ENCODE measurements at places on chromosomes 4 and X.

DNA sequence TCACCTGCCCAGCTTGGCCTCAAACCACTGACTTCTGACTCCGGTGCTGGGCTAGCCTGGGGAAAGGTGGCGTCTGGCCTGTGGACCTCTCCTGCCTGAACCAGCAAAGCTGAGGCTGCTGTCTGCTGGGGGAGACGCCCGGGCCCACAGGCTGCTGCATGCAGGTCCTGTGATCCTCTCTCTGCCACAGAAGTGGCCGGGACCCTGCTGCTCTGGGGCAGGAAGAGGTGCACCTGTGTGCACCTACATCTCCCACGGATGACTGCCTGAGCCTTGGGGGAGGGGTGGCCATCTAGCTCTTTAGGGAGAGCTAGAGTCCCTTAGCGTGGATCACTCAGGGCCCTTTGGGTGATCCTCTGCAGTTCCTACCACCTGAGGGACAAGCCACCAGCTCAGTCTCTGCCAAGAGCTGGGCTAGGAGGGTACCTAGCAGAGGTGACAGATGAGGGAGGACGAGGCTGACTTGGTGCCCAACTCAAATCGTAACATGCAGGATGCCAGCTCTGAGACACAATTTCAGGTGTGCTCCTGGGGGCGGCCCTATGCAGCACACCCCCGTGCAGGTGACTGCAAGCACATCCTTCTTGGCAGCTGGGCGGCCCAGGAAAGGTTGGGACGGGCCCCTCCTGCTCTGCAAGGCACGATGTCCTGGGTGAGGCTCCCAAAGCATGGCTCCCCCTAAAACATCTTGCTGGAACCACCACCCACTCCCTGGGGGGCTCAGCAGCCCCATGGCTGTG lies 22.5 kb downstream of the LETM1 start:
- no peak for DNase-seq

DNA sequence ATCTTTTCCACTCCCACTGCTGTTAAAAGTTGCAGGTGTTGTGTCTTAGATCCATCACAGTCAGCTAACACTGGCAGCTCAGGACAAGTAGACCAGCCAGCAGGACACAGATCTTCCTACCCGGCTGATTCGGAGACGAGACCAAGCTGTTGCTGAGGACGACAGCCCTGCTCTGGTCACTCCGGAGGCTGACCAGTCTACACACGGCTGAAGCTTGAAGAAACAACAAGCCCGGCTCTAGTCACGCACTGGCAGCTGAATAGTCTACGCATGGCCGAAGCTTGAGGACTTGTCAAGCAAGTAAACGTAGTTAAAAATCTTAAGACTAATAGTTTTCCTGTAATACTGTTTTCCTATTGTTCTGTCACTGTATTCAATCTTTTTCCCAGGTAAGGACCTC lies 1.8 kb downstream of the ACOX3 start:
- DNase-seq, result no peak

GRCh38 chr4:66681962-66682361 lies 863.3 kb downstream of the CENPC start:
- DNase-seq, result no peak

DNA sequence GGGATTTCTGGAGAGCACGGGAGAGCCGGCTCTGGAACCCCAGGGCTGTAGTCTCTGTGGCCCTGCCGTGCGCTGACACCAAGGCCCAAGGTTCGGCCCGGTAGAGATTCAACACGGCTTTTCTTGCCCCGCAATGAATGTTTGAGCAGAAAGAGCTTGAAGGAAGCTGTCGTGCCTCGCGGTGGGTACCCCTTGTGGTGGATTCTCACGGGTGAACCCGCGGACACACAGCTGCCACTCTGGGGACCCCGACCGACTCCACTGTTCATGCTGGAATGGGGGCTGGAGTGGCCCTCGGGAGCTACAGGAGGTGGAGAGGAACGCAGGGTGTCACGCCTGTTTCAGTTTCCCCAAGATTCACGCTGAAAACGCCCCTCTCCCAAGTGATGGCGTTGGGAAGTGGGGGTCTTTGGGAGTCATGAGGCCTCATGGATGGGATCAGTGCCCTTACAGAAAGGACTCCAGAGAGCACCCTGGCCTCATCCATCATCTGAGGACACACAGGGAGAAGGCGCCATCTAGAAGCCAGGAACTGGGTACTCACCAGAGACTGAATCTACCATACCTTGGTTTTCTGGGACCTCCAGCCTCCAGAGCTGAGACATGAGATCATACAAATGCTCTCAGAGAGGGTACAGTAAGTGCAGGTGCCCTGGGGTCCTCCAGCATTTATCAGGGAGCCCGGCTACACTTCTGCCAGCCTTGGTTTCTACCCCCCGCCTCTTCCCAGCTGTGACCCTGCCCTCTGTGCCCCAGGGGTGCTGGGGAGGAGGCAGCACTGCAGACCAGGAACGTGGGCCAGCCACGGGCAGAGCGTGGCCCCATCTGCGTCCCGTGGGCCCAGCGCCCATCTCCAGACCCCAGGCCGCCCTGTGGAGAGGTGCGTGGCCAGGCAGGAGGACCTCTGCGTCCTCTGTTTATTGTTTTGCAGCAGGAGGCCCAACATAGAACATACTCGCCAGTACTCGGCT lies 6.4 kb downstream of the SLC25A6 start:
- DNase-seq, result no peak

GRCh38 chr4:64230709-64231310 lies 178.4 kb downstream of the TECRL start:
- DNase-seq, result no peak

GRCh38 chrX:126580877-126581276 lies 28.3 kb upstream of the DCAF12L1 start:
- no peak for DNase-seq

- DNase-seq, result no peak
Observed at GRCh38 chr4:150012851-150013360, 65.3 kb upstream of the DCLK2 start.

DNA sequence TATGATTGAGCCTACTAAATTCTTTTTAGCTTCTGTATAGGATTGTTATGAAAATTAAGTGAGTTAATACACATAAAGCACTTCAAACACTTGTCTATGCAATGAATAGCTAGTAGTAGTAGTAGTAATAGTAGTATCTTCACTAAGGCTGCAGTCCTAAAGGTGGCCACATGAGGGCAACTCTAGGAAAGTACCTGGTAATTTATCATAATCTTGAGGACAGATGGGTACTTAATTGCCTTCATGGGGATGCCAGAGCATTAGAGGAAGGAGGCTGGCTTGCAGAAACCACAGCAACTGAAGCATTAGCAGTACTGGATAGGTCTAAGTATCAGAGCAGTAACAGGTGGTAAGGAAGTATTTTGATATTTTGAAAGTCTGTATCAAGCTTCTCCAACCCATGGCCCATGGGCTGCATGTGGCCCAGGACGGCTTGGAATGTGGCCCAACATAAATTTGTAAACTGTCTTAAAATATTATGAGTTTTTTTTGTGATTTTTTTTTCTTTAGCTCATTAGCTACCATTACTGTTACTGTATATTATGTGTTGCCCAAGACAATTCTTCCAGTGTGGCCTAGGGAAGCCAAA lies 17.3 kb downstream of the NIPAL1 start:
- DNase-seq, result peak; percentile 31

GRCh38 chrX:105488716-105489115 lies 268.2 kb upstream of the TEX13A start:
- no peak for DNase-seq

DNA sequence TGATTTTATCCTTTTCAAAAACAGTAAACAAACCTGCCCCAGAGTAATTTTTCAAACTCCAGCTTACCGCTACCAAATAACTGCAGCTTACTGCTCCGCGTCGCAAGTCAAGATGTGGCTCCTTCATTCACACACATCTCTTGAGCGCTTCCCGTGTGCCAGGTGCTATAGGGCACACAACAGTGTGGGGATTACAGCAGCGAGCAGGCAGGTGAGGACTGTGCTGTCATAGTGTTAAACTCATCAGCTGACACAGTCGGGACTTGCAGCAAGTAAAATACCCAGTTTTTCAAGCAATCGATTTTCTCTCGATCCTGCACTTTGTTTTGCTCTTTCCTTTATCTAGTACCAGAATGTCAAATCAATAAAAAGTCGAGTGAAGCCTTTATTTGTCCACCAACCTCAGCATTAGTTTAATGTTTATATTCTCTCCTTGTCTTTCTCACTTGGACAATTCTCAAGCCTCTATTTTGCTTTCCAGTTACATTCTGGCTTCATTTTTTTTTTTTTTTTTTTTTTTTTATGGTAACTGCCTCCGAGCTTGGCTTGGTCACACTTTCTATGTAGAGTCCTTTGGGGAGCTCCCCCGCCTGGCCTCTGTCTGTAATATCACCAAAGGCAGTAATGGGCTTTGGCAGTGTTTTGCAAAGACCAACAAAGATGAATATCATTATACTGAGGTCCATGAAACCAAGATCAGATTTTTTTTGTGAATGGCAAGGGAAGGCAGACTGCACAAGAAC lies 8.3 kb upstream of the ASB5 start:
- DNase-seq, result peak; percentile 3

DNA sequence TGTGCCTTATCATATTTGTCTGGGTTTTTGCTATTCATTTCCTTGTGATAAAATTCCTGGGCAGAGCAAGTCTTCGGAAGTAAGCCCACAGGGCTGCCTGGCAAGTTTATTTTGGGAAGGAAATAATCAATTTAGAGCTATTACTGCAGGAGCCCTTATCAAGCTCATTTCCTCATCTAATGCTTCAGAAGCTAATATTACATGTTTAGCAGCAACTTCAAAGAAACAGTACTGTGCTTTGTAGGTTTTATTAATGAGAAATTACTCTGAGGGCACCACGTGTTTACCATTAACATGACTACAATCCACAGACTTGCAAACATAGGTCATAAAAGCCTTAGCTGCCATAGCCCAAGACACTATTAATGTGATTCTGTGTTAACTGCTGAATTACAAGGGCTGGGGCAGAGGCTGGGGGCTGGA lies 540.0 kb downstream of the SPRY1 start:
- DNase-seq, result no peak

DNA sequence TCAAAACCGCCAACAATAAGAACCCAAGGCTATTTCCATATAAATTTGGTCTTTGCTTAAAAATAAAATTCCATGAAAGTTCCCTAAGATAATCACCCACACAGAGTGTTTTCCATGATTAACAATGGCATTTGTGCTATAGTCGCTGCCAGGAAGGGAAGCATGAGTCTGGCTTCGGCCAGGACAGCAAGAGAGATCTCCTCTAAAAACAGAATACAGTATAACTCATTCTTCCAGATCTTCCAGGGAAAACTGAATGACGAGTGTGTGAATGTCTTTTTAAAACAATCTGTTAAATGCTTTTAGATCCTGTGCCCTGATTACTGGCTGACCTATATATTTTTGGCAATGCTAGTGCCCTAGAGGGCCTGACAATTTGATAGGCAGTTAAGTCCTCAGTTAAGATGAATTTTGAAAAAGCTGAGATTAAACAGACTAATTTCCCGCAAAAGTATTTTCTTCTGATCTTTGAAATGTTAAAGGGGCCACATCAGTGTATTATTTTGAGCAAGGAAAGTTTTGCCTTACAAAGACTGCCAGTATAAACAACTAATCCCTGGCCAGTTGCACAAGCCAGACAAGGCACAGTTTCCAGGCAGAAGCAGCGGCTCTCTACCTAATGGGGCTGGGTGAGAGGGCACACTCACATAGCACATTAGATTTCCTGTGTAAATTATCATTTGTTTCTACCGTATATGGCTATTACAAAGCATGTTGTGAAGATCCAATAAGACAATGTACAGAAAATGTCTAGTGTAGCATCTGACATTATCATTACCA lies 127.3 kb downstream of the DCHS2 start:
- no peak for DNase-seq

- no peak for DNase-seq
Observed at GRCh38 chr4:183626168-183626567, 32.8 kb downstream of the RWDD4 start.

GRCh38 chr4:155569960-155570515 lies 96.6 kb upstream of the GUCY1A1 start:
- DNase-seq, result no peak

DNA sequence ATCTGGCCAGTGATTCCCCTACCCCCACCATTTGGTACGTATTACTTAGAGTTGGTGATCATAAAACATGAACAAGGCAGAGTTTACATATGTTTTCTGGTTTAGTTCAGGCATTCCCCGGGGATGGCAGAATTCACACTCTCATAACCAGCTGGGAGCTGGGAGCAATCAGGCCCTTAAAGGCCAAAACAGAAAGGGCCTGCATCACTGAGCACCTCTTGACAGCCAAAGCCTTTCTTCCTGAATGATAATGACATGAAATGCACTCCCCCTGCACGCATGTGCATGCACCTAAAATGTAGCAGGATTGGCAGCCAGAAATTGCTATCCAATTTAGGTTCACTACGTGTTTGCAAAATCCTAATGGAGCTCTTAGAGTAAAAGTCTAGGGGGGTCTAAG lies 235.4 kb downstream of the GPC3 start:
- DNase-seq, result no peak

DNA sequence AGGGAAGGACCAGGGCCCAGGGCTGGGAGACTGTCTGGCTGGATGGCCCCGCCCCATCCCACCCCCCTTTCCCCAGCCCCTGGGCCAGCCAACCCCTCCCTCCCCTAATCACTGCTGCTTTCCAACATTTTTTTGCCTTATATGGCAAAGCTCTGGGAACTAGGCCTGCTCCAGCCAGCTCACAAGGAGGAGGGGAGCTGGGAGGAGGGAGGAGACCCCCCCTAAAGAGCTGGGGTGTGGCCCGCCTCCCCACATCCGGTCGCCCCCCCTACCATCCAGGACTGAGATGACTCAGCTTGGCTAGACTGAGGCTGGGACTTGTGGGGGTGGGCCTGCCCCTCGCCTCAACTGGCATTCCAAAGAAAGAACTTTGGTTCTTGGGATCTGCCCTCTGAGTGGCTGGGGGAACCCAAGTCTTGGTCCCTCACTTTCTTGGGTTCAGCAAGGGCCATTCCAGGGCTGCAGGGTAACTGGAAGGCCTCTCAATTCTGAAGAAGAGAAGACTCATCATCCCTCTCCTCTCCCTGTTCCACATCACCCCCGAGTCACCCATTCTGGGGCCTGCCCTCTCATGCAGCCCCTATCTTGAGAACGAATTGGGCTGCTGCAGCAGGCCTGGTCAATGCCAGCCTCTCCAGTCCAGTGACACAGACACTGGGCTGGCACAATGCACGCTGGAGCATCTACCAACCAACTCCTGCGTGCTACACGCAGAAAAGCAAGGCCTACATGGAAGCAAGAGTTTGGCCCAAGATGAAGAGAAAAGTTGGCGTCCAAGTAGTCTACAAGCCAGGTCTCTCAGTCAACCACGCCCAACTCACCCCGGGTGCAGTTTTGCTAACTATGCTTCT lies 4.8 kb downstream of the FLNA start:
- DNase-seq, result peak; percentile 60

GRCh38 chrX:28590396-28590795 lies 3.1 kb downstream of the IL1RAPL1 start:
- DNase-seq, result no peak

GRCh38 chrX:115023139-115023538 lies 5.7 kb upstream of the IL13RA2 start:
- DNase-seq, result no peak

DNA sequence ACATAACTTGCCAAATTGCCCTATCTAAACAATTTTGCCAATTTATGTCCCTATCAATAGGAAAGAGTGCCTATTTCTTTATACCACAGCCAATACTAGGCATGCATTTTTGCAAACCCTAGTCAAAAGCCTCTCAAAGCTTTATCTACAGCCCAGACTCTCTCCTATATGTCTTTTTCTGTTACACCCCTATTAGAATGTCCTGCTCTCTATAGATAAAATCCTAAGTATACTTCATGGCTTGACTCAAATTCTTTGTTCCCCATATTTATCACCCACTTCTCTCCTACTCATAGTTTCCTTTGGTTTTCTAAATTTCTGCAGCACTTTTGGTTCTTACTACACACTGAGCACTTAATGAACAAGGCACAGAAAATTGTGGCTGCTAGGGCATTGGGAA lies 38.0 kb downstream of the NUP62CL start:
- DNase-seq, result no peak
